GM13977 (cell line): ENCODE measurements at places on chromosomes 6 and 20.

DNA sequence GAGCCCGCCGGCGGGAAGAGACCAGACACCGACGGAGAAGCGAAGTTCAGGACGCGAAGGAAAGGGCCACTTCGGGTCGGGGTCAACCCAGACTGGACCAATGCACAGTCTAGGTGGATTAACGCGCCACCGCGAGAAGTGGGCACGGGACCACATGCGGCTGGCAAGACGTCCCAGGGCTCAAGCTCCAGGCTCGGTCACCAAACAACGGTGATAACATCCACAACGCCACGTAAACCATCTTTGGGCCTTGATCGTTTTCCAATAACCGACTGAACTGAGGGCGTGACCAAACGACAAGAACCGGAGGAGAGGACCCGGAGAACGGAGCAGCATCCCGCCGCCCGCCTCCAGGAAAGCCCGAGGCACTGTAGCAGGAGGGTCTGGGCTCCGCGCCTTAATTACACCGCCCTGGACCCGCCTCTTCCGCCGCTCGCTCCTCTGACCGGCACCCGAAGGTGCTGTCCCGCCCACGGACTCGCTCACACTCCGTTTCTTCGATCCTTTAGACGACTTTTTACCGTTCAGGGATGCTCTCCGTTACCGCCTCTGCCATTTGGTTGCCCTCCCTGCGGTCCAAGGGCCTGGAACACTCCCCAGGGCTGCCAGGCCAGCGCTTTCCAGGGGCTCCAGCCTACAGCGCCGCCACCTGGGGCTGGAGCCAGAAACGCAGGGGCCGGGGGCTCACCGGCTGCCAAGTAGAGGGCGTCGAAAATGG lies 44.1 kb downstream of the DPPA5 start:
- DNase-seq, result peak; percentile 88

DNA sequence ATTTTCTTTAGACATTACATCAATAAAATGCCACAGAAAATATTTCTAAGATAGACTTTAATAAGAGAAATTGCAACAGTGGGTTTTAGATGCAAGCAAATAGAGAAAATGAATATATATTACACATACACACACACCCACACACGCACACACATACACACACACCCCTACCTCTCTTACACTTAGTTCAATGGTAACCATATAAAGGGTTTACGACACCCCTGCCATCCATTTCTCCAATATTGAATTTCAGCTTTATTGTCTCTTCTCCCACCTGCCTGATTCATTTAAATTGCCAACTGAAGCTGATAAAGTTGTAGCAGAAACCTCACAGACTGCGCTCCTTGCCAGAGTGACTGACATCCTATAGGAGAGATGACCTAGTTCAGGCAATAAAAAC lies 154.6 kb downstream of the ADAT2 start:
- no peak for DNase-seq

GRCh38 chr20:12925863-12926793 lies 82.6 kb upstream of the SPTLC3 start:
- DNase-seq, result no peak

- no peak for DNase-seq
Measured at GRCh38 chr6:102766963-102767362, 1373.5 kb downstream of the GRIK2 start.

DNA sequence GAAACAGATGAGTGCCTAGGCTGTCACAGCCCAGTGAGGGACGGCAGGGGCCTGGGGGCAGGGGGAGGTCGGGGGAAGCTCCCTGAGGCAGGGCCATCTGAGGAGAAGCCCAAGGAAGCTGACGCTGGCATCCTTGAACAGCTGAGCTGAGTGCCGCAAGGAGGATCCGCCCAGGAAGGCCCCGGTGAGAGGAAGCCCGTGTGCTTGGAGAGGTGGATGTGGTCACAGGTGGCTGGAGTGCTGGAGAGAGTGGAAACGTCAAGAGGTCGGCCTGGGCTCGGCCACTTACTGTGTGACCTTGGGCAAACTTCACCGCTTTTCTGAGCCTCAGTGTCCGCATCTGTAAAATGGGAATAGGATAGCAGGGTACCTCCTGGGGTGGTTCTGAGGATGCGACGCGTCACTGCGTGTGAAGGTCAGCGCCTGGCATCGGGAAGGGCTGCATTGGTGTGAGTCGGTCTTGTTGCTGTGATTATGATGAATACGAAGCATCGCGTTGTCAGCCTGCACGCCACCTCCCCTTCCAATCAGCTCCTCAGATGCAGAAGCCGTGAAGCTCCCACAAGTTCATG lies 116.1 kb upstream of the PTPN1 start:
- no peak for DNase-seq

DNA sequence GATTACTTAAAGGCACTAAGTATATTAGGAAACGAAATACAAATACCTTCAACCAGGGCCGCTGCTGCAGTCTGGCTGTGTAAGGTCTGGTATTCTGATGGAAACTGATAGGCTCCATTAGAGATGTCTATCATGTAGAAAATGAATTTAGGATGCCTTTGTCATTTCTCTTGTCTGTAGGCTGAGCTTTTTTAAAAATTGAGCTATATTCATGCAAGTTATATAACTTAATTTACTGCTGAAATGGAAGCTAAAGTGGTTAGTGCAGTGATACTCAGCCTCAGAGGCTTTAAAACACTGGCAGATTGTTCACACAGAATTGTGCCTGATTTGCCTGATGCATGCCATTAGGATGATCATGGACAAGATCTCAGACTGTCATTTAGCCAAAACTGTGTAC lies 286.2 kb upstream of the QKI start:
- DNase-seq, result no peak

GRCh38 chr6:146433881-146434731 lies 109.5 kb upstream of the RAB32 start:
- no peak for DNase-seq

- no peak for DNase-seq
Measured at GRCh38 chr6:68052234-68052633, 582.8 kb upstream of the ADGRB3 start.

DNA sequence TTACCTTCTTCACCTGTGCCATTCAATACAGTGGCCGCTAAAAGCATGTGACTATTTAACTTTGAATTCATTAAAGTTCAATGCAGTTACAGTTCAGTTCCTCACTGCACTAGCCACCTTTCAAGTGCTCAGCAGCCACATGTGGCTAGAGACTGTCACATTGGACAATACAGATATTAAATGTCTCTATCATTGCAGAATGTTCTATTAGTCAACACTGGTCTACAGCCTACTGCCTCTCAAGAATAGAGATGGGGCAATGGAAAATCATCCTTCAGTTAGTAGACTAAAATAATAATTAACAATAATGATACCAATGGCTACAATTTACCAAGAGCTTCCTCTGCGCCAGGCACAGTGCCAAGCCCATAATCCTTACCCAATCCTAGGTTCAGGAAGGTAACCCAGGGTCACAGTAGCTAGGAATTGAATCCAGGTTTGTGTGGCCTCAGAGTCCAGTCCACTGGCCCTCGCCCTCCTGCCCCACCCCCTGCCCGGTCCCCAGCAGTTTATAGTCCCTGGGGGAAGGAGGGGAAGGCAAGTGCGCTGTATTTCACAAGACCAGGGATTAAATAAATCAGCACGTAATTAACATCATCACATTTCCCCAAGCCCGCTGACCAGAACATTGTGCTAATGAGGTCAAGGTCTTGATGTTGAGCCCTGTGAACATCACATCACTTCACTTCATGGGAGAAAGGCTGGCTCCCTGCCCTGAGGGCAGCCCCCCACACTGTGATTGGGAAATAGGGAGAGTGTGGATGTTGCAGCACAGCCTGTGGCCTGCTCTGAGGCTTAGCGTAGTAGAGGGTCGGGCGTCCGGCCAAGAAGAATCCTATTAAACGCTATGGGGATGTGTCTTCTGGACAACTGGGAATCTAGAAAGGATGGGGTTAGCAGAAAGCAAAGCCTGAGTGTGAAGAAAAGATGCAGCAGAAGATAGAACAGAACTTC lies 147.2 kb downstream of the VEGFA start:
- no peak for DNase-seq

DNA sequence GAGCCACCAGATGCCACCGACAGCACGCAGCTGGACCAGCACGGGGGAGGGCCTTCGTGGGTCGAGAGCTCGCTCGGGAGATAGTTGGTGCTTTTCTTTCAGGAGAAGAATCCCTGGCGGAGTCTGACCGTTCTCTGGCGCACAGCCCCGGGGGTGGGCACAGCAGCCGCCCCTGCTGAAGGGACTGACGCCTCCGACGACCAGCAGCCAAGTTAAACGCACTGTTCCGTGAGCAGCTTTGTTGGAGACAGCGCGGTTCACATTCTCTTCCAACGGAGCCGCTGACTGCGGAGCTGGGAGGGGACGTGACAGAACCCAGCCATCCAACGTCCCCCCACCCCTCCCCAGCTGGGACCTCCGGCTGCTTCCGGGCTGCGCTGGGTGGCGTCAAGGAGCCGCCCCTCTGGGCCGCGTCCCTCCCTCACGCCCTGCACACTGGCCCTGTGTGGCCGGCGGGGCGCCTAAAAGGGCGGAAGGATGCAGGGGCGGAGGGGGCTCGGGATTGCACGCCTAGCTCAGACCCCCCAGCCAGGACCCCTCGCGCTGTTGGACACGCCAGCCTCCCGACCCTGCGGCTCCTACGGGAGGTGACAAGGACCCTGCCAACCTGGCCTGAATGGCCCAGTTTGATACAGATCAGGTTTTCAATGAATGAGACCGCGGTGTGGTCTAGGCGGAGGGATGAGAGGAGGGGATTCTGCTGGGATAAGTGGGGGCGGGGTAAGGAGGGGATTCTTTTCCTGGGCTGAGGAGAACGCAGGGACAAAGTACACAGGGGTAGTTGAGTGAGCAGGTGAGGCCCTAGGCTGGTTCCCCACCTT lies 36.4 kb upstream of the KHDC1 start:
- no peak for DNase-seq

GRCh38 chr6:25447570-25447929 lies 168.4 kb downstream of the CARMIL1 start:
- no peak for DNase-seq

- no peak for DNase-seq
Measured at GRCh38 chr20:54716174-54716747, 240.9 kb downstream of the DOK5 start.

- no peak for DNase-seq
Measured at GRCh38 chr20:18412221-18412901, 54.5 kb downstream of the DZANK1 start.

GRCh38 chr6:37130704-37131103 lies 39.2 kb upstream of the PIM1 start:
- no peak for DNase-seq

DNA sequence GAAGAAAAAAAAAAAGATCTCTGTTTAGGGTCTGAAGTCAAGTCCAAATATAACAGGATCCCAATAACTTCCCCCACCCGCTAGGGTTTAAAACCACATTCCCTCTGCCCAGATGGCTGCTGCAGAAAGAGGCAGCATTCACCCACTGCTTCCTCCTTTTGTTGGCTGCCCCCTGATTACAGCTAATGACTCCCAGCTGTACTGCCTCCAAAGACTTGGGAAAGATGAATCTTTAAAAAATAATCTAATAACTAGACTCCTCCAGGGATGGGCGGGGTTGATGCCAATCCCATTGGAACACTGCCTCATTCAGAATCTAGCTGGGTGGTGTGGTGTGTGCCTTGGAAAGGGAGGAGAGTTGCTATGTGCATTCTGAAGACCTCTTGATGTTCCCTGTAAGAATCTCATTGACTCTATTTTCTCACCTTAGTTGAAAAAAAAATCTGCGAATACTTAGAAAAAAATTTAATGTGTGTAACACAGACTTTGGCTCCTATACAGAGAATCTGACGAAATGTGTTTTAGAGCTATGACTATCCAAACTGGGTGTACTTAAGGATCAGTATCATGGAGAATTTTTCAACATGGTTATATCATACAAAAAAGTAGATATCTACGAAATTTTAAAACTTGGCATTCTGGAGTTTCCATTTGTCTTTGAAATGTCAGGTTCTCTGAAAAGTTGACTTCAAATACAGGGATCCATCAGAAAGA lies 174.0 kb downstream of the RNF144B start:
- DNase-seq, result no peak

DNA sequence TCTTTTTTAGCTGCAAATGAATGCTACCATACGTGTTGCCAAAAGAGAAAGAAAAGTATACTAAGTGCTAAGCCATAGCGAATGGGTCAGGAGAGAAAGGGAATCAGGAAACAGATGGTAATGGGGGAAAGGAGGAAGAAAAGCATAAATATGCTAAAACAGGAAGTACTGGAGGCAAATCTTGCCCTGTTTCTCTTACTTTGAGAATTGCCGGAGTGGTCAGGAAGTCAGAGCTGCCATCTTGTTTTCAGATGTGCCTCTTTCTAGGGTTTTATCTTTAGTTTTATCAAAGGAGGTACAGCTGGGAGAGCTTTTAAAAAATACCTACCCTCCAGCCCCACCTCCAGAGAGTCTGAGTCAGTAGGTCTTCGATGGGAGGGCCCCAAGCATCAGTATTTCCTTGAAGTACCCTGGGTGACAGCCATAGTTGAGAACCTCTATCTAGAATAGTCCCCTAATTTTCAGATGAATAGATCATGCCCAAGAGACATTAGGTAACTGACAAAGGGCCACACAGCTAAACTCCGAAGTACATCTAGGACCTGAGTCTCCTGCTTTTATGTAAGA lies 193.3 kb downstream of the CLIC5 start:
- DNase-seq, result no peak

DNA sequence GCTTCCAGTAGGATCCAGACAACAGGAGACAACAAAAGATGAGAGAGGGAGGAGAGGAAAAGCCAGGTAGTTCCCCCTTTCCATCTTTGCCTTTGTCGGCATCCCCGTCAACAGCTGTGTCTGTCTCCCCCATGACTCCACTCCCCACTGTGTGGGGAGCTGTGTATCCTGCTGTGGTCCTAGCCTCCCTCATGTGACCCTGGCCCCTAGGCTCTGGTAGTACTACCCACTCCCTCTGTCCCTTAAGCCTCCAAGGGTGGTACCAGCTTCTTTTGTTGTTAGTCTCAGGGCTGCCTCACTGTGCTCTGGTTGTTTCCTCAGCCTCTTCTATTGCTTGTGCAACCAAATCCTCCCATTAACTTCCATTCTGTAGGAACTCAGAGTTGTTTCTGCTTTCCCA lies 28.7 kb downstream of the ANKEF1 start:
- DNase-seq, result no peak

DNA sequence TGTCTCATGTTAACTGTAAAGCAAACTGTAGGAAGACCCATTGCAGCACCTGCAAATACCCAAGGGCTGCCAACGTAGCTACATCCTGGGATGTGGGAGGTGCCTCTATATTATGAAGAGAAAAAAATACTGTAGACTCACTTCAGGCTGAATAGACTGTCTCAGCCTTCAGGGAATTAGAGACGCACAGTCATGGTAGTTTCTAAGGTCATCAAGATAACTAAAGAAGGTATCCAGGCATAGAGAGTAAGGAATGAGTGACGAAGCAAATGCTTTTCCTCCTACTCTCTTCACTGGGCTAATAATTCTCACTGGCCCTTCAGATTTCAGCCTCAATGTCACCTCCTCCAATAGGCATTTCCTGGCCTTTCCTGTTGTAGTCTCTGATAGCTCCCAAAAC lies 121.6 kb upstream of the ECI2 start:
- DNase-seq, result no peak
